DMS153 (cell line): ENCODE measurements at places on chromosomes 16 and 17.

DNA sequence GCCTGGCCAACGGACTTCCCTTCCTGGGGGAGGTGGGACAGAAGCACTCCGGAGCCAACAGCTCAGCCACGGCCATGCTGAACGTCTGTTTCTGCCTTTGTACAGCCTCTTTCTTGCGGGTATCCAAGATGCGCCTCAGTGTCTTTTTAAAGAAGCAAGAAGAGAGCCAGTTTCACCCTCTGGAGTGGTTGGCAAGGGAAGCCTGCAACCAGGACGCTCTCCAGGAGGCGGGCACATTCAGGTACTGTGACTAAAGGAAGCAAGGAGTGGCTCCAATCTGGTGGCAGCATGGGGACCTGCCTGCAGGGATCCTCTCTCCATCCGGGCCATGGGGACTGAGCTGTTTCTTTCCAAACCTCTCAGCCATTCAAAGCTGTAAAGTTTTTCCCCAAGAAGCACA, 60.6 kb upstream of the ENDOV start:
- DNase-seq = no peak

GRCh38 chr17:78501241-78502036, 75.8 kb downstream of the DNAH17 start:
- no peak for DNase-seq

GRCh38 chr16:7938175-7938574, 605.5 kb downstream of the RBFOX1 start:
- DNase-seq = no peak

- DNase-seq = no peak
Observed at GRCh38 chr16:64089697-64090096, 1032.2 kb downstream of the CDH11 start.

- DNase-seq = no peak
Observed at GRCh38 chr16:71568551-71568950, 8.3 kb downstream of the TAT start.

- DNase-seq = no peak
Observed at GRCh38 chr17:76188213-76189016, 47.4 kb upstream of the FOXJ1 start.

- DNase-seq = no peak
Observed at GRCh38 chr17:82890339-82890730, 50.5 kb upstream of the ZNF750 start.

GRCh38 chr16:680967-681745, 946 bp downstream of the STUB1 start:
- DNase-seq = no peak

DNA sequence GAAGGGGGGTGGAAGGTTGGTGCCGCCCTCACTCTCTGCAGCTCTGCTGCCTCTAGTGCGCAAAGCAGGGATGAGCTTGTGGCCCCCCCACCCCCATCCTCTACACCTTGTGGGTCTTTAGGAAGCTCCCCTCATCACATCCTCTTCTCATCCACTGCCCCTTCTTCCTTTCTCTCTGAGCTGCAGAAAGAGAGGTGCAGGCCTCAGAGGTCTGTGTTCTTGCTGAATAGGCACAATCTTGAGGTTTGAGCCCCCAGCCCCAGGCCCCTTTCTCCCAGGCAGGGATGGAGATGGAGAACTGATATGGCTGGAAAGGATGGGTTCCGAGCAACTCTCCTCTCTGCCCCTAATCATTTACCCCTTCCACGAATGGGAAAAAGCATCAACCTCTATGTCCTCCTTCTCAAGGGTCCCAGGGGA, 2.6 kb downstream of the CACNA1G start:
- DNase-seq = no peak

DNA sequence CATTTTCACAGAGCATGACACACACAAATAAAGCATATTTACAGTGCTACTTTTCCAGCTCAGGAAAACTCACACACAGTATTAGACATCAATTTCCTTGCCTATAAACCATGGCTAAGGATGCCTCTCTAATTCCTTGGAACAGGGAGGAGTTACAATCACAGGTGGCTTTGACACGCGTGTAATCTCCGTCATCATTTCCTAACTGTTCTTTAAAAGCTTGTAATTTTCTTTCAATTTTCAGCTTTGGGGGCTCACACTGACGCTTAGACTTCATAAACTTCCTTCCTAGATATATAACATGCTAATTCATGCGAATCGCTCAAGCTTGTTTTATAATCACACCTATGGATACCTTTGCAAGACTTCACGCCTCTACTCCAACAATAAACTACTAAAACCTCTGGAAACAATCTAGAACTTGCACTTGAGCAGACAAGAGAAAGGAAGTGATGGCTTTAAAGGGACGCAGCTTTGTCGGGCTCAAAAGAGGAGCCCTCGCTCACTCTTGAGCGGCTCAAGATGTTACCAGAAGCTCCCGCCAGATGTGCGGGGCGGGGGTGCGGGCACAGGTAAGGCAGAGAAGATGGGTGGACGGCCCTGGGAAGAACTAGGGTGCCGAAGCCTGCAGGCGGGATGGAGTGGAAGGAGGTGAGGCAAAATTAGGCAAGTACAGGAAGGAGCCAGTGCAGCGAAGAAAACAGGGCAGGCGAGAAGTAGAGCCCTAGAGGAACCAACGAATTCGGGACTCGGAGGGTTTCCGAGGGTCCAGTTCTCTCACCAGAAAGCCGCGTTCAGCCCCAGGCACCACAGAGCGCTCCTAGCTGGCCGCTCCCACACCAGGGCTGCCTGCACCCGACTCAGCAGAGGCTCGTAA, 631 bp downstream of the RETREG3 start:
- no peak for DNase-seq

DNA sequence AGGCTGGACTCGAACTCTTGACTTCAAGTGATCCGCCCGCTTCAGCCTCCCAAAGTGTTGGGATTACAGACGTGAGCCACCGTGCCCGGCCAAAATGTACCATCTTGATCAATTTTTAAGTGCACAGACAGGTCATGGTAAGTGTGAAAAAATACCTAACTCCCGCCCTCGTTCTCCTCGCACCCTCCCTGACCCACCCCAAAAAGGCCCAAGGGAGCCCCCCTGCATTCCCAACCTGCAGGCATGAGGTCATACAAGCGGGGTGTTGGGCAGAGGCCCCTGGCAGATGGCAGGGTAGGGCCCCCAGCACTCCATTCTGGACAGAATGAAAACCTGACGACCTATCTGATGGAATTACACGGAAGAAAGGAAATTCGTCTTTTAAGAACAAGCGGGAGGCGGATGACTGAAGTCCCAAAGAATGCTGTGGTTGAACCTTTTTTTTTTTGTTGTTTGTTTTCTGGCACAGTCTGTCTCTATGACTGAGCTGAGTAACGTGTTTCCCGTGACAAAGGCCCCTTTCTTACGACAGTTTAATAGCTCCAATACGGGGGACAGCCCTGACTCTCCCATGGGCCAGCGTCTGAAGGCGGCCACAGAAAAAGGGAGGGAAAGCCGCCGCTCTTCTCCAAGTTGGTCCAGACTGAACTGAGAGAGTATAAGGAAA, 376.4 kb downstream of the SLC39A11 start:
- no peak for DNase-seq

DNA sequence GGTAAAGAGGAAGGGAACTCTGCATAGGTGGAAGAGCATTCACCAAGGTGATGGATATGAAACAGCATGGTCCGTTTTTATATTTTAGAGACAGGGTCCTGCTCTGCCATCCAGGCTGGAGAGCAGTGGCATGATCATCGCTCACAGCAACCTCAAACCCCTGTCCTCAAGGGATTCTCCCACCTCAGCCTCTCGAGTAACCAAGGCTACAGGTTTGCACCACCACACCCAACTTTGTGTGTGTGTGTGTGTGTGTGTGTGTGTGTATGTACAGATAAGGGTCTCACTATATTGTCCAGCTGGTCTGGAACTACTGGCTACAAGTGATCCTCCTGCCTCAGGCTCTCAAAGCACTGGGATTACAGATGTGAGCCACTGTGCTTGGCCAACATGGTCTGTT, 77.5 kb upstream of the NACA2 start:
- no peak for DNase-seq

DNA sequence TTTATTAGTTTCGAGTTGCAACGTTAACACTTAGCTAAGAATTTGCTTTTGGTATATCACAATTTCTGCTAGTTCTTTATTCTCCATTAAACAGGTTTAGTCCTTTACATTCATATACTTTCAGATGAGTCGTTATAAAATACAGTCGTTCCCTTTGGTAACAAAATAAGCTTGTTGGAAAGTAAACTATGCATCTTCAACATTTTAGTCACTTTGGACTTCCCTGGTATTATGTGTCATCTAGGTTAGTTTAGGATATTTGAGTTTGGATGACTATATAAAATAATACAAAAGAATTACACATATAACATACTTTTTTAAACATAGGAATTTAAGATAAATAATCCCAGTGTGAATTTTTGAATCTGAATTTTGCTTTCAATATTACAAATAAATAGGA, 351.5 kb downstream of the BCAS3 start:
- no peak for DNase-seq

GRCh38 chr17:77786090-77786489, 172.4 kb upstream of the TNRC6C start:
- DNase-seq = no peak

DNA sequence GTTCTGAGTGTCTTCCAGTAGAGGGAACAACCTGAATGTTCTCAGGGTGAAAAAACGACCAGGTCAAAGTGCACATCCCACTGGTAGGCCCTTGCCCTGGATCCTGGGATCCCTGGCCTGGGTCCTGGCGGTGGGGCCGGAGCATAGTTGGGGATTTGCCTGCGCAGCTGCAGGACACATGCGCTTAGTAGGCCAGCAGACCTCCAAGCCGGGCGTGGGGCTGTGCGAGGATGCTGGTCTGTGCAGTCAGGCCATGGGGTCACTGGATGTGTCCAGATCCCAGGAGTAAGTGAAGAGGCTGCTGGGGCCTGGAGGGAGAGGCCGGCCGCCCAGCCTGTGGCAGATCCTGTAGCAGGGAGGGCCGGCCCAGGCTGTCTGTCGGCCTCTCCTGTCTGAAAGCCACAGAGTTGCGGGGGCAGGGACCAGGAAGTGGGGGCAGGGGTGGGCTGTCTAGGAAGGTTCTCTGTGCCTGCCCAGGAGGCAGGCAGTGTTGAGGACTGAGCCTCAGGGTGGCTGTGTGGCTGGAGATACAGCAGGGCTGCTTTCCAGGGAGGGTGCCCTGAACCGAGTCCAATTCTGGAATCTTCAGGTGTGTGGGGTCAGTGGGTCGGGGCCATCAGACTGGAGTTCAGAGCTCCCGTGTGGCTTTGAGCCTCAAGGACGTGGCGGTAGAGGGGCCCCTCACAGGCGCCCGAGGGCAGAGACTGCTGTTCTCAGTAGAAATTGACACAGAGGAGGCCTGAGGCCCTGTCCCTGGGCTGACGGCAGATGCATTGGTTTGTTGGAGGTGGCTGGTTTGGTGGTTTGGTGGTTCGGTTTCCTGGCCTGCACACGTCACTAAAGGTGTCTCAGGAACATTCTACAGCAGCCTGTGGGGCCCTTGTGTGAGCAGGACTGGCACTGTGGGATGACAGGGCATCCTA, 17.2 kb upstream of the NUDT16L1 start:
- no peak for DNase-seq

GRCh38 chr17:68443972-68444464, 13.3 kb downstream of the WIPI1 start:
- DNase-seq = no peak

DNA sequence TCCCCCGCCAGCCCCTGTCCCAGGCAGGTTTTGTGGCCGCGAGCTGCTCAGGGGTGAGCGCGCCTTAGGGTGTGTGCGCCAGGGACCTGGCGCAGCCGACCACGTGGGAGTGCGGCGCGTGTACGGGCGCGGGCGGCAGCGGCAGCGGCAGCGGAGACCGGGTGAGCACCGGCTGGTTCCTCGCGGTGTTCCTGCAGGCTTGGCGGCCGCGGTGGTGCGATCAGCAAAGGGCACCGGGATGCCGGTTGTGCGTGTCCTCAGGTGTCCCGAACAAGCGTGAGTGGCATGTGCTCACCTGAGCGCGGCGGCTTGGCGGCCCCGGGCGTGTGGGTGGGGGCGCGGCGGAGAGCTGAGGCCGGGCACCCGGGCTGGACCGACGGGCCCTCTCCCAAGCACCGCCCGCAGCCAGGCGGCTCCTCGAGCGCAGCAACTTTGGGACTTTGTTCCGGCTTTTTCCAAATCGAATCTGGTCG, 381 bp upstream of the HSD11B2 start:
- no peak for DNase-seq

DNA sequence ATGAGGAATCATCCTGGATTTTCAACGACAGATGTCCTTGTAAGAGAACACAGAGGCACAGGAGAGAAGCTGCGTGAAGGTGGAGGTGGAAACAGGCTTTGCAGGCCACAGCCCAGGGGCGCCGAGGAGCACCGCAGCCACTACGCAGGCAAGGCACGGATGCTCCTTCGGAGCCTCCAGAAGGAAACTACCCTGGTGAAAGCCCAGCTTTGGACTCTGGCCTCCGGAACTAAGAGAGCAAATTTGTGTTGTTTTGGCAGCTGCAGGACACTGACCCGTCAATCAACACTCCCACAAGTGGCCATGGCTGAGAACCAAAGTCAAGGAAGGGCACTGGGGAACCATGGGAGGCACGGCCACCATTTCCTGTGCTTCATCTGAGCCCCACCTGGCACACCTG, 3.4 kb downstream of the ARL16 start:
- DNase-seq = no peak

DNA sequence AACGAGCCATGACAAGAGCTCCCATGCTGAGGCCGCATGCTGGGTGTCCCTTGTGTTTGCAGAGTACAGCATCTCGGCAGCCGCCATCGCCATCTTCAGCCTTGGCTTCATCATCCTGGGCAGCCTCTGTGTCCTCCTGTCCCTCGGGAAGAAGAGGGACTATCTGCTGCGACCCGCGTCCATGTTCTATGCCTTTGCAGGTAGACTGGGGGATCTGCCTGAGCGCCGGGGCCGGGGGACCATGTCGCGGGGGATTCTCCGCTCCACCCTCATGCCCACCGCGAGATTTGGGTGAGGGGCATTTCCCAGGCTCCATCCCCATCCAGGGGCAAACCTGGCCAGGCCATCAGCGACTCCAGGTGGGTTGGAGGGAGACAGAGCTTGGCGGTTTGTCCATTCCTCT, 10.7 kb downstream of the CACNG1 start:
- DNase-seq = no peak

DNA sequence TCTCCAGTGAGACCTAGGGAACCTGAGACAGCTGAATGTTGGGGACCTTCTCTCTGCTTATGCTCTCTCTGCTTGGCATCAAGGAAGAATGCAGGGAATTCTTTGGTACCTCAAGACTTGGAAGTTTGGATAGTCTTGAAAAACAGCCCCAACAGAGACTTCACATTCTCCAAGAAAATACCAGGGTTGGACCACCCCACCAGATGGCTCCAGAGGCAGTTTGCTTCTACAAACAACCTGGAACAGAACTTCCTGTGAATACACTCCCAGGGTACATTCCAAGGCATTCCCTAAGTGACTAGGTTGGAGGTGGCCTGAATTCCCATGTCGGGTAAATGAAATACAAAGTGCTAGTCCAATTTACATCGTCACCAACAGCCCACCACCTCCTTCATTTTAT, 314.4 kb downstream of the PMP22 start:
- no peak for DNase-seq

GRCh38 chr16:30649725-30650368, 913 bp upstream of the PRR14 start:
- DNase-seq = no peak
